T follicular helper cell (primary cell): ENCODE measurements at places on chromosomes 1 and 21.

DNA sequence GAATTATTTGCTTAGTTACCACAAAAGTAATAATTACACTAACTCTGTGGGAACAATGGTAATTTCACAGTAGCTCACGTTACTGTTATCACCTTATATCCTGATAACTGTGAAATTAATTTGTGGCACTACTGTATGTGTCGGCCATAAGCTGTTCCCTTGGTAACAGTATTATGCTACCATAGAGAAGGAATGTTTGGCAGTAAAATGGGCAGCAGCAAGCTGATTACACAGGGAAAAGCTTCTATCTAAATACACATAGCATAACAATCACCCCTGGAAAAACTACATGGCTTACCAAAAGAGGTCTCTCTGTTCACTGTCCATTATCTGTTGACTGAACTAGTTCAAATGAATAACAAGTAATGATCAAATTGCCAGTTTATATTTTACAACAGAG, 124.1 kb downstream of the DPYD start:
- no peak for DNase-seq

DNA sequence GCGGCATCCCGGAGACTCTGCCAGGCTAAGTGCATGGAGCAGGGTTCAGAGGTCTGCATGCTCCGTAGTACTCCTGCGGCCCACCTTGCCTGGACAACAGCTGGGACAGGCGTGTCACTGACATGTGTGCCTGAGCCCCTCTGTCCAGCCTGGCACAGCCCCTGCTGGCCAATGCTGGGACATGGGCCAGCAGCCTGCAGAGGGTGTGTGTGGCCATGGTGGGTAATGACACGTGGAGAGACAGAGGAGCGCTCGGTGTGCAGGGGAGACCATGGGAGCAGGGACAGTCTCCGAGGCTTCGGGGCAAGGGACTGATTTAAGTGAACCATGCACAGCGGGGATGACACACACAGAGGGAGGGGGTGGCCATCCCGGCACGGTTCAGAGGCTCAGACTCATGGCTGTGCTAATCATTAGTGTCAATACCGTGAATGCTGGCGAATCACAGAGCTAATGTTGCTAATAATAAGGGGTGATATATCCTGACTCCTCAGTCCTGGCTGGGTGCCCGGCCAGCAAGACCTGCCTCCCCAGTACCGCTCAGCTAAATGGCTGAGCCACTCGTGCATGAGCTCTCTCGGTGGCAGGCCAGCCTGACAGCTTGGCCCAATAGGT, 41.5 kb downstream of the IGSF21 start:
- no peak for DNase-seq

- no peak for DNase-seq
Measured at GRCh38 chr21:45440736-45441350, 35.9 kb downstream of the COL18A1 start.

GRCh38 chr21:38821248-38821647, 15.5 kb downstream of the ETS2 start:
- no peak for DNase-seq

- no peak for DNase-seq
Measured at GRCh38 chr1:46393510-46393909, 607 bp upstream of the FAAH start.

- DNase-seq, result no peak
Measured at GRCh38 chr1:43828574-43828973, 105.0 kb upstream of the ARTN start.

DNA sequence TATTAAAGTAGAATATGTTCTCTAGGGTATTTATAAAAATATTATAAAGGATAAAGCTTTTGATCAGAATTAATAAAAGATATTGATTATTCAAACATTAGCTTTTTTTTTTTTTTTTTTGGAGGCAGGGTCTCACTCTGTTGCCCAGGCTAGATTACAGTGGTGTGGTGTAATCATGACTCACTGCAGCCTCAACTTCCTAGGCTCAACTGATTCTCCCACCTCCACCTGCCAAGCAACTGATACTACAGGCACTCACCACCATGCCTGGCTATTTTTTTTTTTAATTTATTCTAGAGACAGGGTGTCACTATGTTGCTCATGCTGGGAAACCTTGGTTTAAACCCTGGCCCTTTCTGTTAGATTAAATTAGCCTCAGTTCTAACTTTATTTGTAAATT, 188.3 kb downstream of the CLEC20A start:
- DNase-seq, result no peak

- DNase-seq, result no peak
Measured at GRCh38 chr1:186843226-186843625, 14.5 kb downstream of the PLA2G4A start.

DNA sequence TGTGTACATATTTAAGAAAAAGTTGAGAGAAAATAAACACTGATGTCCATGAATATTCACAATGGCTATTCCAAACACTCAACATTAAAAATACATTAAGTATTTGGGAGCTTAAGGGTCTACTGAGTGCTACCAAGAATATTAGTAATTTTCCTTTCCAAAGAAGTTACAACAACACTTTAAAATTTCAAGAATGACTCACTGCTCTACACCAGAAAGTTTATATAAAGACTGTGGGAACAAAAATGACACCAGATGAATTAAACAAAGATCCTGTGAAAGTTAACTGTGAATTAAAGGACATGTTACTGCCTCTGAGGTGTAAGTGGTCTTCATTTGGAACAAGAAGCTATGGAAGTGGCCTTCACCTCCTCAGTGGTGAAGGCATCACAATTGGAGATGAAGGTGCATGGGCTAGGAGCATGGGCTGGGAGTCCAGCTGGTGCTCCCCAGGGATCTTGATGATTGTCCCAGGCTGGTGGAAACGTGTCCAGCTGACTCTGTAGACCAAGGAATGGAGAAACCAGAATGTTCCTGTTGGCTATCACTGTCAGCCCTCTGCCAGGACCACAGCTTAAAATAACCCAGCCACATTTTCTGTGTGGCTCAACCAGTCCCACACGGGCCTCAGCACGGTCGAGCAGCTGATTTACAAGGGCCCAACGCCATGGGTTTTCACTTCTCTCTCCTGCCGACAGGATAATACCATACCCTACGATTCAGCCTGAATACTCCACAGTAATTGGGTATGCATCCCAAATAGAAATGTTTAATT, 28.8 kb downstream of the TAF5L start:
- DNase-seq, result no peak

- DNase-seq, result no peak
Measured at GRCh38 chr1:225572422-225572821, 80.5 kb downstream of the ENAH start.
